ENCODE measurements at places on chromosomes 6 and 20.
A peak's percentile ranks its signal among the peaks of the same experiment; 100 is the strongest.

- DNase-seq = no peak
Measured at GRCh38 chr6:27230758-27231111, 16.8 kb upstream of the PRSS16 start.

DNA sequence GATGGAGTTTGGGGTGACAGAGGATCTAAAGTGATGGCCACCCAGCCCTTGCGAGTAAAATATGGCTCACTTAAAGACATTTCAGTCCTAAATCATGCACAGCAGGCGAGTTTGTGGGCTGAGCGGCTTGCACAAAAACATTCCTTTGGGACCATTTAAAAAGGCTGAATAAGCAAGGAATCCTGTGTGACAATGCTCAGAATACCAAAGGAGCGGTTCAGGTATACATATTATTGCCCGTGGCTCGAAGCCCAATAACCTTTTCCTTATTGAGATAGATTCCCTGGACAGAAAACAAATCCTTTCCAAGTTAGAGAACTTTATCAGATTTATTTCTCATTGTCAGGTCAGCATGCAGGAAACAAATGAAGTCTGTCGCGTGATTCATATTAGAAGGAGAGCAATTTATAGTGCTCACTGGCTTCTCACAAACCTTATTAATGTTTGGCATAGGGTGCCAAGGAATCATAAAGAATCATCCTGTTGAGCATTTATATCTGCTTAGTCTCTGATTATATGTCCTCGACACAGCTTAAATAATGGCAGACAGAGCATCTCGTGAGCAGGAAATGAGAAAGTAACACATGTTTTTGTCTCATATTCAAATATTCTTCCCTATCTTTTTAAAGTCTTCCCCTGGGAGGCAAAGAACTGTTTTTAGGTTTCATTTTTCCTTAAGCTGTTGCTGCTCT, 121.3 kb downstream of the TRMT11 start:
- DNase-seq = no peak

GRCh38 chr20:20248620-20249200, 119.2 kb upstream of the INSM1 start:
- DNase-seq = no peak

- DNase-seq = no peak
Measured at GRCh38 chr6:103893141-103893581, 966.6 kb downstream of the HACE1 start.

DNA sequence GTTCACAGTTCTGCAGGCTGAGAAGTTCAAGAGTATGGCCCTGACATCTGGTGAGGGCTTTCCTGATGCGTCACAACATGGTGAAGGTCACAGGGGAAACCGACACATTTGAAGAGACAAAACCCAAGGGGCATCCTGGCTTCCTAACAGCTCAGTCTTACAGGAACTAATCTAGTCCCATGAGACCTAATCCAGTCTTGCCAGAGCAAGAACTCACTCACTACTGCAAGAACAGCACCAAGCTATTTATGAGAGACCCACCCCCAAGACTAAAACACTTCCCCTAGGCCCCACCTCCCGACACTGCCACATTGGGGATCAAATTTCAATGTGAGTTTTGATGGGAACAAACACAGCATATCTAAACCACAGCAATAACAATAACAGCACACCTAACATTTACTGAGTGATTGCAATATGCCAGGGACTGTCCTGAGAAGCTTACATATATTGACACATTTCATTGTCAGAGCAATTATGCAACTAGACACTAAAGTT, 46.6 kb downstream of the TPBG start:
- no peak for DNase-seq

- no peak for DNase-seq
Measured at GRCh38 chr6:72704979-72705378, 83.1 kb downstream of the KCNQ5 start.

DNA sequence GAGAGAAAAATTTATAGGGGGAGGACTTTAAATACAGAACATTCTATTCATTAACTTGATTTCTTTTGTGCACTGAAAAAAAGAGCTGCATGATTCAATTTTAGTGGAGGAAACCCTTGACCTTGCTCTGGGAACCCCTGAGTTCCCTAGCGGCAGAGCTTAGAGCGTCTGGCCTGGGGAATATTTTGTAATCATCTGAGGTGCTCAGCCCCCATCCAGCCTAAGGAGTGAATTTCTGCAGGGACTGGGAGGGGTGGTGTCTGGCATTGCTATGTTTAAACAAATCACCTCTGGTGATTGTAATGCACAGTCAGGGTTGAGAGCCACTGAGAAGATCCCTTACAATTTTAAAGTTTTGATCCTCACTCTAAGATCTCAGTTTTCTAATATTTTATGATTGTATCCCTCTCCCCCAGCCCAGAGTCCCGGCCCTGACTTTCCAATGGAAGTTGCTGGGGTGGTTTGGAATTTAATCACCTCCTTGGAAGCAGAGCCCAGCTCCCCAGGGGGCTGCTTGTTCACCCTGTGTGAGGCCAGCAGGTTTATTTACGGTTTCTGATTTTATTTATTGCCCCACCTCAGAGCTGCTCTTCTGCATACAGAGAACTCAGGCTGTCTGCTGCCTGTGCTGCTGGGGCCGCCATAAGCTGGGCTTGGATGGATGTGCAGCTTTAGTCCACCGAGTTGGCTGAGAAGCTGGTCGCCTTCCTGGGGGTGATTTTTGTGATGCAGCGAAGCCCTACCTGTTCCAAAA, 263.1 kb downstream of the LRFN2 start:
- DNase-seq = no peak

DNA sequence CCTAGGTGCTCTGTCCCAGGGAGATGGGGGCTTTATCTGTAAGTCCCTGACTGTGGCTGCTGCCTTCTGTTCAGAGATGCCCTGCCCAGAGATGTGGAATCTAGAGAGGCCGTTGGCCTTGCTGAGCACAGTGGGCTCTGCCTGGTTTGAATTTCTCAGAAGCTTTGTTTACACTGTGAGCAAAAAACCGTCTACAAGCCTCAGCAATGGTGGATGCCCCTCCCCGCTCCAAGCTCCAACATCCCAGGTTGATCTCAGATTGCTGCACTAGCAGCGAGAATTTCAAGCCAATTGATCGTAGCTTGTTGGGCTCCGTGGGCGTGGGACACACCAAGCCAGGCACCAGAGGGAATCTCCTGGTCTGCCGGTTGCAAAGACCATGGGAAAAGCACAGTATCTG, 16.3 kb upstream of the RPP40 start:
- no peak for DNase-seq

DNA sequence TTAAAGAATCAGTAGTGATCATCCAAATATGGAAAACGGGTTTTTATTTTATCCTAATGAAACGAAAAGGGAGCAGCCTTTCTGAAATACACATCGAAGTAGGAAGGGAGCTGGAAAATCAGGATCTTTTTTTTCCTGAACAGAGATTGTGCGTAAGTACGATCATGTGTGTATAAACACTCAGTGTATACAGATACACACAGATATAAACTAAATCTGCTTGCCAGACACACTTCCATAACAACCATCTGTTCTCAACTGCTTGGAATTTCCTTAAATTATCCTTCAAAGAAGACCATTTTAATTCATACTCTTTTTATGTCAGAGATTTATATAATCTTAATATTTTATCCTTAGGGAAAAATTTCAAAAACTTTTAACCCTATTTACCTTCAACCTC, 110.7 kb downstream of the CHD6 start:
- no peak for DNase-seq

- no peak for DNase-seq
Measured at GRCh38 chr6:83431545-83432155, 799 bp upstream of the ME1 start.

DNA sequence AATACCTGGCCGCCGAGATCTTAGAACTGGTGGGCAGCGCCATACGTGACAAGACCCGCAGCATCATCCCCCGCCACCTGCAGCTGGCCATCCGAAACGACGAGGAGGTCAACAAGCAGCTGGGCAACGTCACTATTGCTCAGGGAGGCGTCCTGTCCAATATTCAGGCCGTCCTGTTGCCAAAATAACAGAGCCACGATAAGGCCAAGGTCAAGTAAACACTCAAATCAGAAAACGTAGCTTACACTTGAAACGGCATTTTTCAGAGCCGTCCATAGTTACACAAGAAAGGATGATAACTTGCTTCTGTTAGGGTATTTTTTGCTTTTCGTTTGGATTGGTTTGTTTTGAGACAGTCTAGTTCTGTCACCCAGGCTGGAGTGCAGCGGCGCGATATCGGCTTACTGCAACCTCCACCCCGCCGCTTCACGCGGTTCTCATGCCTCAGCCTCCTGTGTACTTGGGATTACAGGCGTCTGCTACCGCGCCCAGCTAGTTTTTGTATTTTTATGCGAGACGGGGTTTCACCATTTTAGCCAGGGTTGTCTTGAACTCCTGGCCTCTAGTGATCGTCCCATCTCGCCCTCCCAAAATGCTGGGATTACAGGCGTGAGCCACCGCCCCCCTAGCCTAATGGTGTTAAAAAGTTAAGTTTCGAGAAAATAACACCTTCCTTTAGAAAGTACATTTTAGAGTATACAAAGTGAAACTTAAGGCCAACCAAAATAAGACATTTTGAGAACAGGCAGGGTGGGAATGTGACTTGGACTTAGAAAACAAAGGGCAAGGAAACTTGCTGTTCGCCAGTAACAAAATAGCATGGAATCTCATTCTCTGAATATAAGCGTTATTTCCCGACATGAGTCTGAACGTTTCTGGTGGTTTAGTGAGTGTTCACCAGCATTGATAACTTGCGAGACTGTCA, 42.8 kb upstream of the HFE start:
- no peak for DNase-seq

- peak; percentile 95 for DNase-seq
Measured at GRCh38 chr6:158648682-158649131, 1.1 kb upstream of the SYTL3 start.

- peak; percentile 46 for DNase-seq
Measured at GRCh38 chr20:58312836-58313235, 3.3 kb downstream of the RAB22A start.

- peak; percentile 5 for DNase-seq
Measured at GRCh38 chr20:20685635-20686034, 26.8 kb downstream of the RALGAPA2 start.

GRCh38 chr20:62058941-62059340, 6.7 kb downstream of the TAF4 start:
- DNase-seq = no peak

Data from RCC 7860 (cell line).